HTR-8/SVneo (cell line): ENCODE measurements at places on chromosomes 3 and 15.

- no peak for DNase-seq
Measured at GRCh38 chr15:56353119-56353518, 12.1 kb upstream of the TEX9 start.

- DNase-seq, result no peak
Measured at GRCh38 chr3:59085976-59086375, 36.2 kb upstream of the CFAP20DC start.

DNA sequence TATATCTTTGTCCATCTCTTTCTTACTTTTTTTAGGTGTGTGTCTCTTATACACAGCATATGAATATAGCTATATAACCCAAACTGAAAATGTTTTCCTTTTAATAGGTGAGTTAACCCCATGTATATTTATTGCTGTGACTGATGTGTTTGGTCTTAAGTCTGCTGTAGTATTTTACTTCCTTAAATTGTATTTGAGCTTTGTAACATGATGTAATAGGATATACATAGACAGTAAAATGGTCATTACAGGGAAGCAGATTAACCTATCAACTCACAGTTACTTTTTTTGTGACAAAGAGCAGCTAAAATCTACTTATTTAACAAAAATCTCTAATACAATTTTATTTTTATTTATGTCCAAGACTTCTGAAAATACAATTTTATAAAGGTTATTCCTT is 51.8 kb upstream of the CDAN1 start:
- no peak for DNase-seq

- no peak for DNase-seq
Measured at GRCh38 chr15:59699810-59700431, 10.8 kb upstream of the BNIP2 start.
